K562 (cell line): ENCODE measurements at places on chromosomes 7 and 10. TPM values are rescaled to one million over a fixed set of nuclear protein-coding genes. Genes with fewer than 3 reads are reported as not detected.
A peak's percentile ranks its signal among the peaks of the same experiment; 100 is the strongest.

Gene LRRC17
- 0.07 TPM in 1 of 2 replicates, not detected in the other for polyA plus RNA-seq

Gene PAPSS2
- polyA plus RNA-seq = not detected in 2 replicates

GRCh38 chr7:1241603-1242255 is 9.1 kb downstream of the UNCX start:
- DNase-seq = no peak

DNA sequence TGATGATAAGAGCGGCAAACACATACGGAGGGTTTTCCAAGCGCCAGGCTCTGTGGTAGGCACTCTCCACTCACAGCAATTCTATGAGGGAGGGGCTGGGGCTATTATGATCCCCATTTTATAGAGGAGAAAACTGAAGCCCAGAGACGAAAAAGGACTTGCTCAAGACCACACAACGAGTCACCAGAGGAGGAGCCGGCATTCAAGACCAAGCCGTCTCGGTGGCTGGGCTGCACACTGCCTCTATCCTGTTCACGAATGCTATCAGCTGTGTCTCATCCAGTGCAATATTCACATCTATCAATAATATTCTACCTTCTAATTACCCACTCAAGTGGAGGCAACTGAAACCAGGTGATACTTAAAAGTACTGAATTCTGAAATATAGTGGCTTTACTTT is 67.8 kb upstream of the NMT2 start:
- DNase-seq = no peak

- DNase-seq = no peak
Observed at GRCh38 chr7:50687575-50688225, 95.0 kb downstream of the GRB10 start.

GRCh38 chr10:49297818-49298670 is 926 bp upstream of the C10orf71 start:
- DNase-seq = no peak

Gene MACC1
- 4.4 and 5.9 TPM in 2 replicates for polyA plus RNA-seq

DNA sequence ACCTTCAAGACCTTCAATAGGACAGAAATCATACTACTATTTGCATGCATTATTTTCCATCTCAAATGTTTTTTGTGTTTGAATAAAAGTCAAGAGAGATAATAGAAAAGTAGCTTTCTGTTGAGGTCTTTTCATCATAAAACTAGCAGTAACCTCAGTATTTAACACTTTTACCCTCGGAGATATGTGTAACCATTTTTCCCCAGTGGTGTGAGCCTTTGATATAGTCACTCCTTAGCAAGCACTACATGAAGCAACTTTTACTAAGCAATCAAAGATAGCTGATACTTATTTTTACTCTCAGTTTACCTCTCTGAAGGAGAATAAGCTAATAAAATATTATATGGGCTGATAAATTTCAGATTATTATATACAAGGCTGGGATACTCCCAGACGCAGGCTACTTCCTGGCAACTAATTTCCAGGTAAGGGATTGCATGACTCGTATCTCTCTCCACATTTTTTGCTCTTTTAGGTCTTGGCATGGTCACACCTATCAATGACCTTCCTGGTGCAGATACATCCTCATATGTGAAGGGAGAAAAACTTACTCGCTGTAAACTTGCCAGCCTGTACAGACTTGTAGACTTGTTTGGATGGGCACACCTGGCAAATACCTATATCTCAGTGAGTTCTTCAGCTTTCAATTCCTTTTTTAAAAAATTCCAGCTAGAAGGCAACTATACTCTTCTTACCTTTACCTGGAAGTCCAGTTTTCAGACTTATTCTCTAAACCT is 91.5 kb upstream of the MXI1 start:
- no peak for DNase-seq

GRCh38 chr10:30413996-30414576 is 19.9 kb upstream of the MAP3K8 start:
- peak; percentile 62 for DNase-seq
